Aorta (tissue), 5 donors: ENCODE measurements at places on chromosomes 1 and 21. TPM values are rescaled to one million over a fixed set of nuclear protein-coding genes. Genes with fewer than 3 reads are reported as not detected.

Gene KRTAP7-1
- total RNA-seq = not detected

Gene MYOG
- not detected for total RNA-seq

Gene KCNJ6
- not detected for total RNA-seq

Gene TTC24
- total RNA-seq = 0.36 TPM

Gene FAM110D
- total RNA-seq = 5.0 TPM

Gene SLAMF1
- total RNA-seq = 1.6 TPM
